ENCODE measurements at places on chromosomes 4 and X.

- no peak for DNase-seq
Observed at GRCh38 chr4:76311896-76312331, 5.4 kb downstream of the STBD1 start.

- no peak for DNase-seq
Observed at GRCh38 chrX:100681599-100681998, 37.6 kb downstream of the SRPX2 start.

- DNase-seq, result no peak
Observed at GRCh38 chr4:131001371-131001770, 1905.4 kb downstream of the C4orf33 start.

- DNase-seq, result no peak
Observed at GRCh38 chrX:46374371-46374770, 170.8 kb downstream of the ZNF674 start.

- DNase-seq, result no peak
Observed at GRCh38 chr4:26010304-26010703, 96.3 kb downstream of the SMIM20 start.

DNA sequence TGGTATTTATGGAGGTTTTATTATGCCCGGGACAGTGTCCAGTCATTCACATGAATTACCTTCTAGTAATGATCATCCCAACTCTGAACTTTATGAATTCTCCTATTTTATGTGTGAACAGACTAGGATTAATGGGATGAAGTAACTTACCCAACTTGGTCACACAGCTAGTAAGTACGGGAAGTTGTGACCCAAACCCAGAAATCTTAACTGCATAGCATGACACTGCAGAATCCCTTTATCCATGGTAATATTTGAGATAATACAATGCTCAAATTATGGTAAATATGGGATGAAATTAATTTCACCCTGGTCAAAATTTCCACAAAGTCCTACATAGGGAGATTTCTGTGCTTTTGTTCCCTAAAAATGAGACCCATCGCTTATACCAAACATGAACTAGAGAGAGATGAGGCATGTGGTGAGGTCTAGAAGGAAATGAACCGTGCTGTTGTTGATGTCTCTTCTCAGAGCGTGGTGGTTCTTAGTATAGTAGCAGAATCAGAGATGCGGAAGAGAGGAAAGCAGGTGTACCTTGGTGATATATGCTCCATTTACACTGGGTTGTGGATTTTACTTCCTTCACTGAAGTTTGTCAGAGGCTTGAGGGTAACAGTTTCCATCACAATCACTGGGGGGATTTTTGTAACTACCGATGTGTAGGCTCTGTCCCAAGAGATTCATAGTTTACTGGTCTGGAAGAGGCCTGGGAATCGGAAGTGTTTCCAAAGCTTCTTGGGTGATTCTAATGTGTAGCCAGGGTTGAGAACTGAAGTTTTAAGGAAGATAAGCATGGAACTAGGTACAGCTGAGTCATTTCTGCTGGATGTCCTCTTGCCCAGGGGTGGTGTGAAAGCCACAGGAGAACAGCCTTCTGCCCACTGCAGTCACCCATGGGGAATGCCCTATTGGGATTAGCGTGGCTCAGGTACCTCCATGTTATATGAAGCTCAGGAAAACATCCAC, 30.2 kb upstream of the FAM9C start:
- no peak for DNase-seq

GRCh38 chr4:2923141-2923551, 40.1 kb downstream of the NOP14 start:
- no peak for DNase-seq

DNA sequence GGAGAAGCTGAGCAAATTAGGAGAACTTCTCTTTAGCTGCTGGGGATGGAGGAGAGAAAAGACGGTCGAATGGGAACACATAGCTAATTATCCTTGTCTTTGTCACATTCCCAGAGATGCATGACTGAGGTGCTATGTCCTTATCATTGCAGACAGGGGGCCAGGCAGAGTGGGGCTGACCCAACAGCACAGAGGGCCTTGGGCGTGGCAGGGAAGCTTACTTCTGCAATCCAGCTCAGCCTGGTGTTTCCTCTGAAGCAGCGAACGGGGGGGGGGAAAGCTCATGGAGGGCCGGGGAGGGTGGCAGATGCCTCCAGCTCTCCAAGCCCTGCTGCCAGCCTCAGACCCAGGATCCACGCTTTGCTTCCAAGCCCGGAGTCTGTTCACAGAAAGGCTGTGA, 50.8 kb upstream of the HOPX start:
- no peak for DNase-seq

DNA sequence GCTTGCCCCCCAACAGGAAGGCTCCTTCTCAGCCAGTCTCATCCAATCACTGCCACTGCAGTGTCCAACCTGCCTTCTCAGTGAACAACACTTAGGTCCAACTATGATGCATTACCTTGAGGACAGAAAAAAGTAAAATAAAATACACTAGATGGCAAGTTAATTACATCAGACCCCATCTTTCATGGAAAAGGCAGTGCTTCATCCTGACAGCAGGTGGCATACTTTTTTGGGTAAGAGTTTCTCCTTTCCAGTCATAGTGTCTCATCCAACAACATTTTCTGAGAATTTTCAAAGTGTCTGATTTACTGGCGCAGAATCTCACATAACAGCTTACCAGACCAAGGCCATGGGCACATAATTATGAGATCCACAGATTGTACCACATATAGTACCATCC, 1742.8 kb downstream of the PCDH7 start:
- no peak for DNase-seq

- DNase-seq, result peak; percentile 47
Observed at GRCh38 chr4:104860238-104861123, 286.2 kb upstream of the TET2 start.

DNA sequence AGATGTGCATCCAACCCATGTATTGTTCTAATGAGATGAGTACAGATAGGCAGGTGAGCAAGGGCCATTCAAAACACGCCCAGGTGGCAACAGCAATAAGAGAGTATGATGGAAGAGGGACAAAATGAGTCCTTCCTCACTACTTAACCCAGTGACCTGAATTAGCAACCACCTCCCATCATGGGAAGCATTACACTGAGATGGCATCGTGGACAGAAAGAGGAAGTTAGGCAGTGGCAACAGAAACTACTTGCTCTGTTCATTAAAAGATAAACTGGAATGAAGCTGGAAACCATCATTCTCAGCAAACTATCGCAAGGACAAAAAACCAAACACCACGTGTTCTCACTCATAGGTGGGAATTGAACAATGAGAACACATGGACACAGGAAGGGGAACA, 17.2 kb downstream of the RXFP1 start:
- no peak for DNase-seq

- DNase-seq, result no peak
Observed at GRCh38 chr4:26073886-26074560, 160.0 kb downstream of the SMIM20 start.
